ENCODE measurements at places on chromosomes 5 and 9. TPM values are rescaled to one million over a fixed set of nuclear protein-coding genes. Genes with fewer than 3 reads are reported as not detected.

PHF24 gene
- 10.5 TPM for polyA plus RNA-seq

FCN1 gene
- polyA plus RNA-seq, result not detected

CRHBP gene
- polyA plus RNA-seq, result 9.1 TPM

STPG3 gene
- polyA plus RNA-seq, result not detected

ABLIM3 gene
- 4.1 TPM for polyA plus RNA-seq

MYOZ3 gene
- polyA plus RNA-seq, result 0.99 TPM

SETX gene
- polyA plus RNA-seq, result 33.8 TPM

TOR4A gene
- not detected for polyA plus RNA-seq

LAMC3 gene
- not detected for polyA plus RNA-seq

FOXI1 gene
- polyA plus RNA-seq, result not detected

ARHGEF39 gene
- not detected for polyA plus RNA-seq

TMEM174 gene
- polyA plus RNA-seq, result not detected

IFNA2 gene
- polyA plus RNA-seq, result 0.22 TPM

MYOT gene
- 1.7 TPM for polyA plus RNA-seq

BAAT gene
- 0.71 TPM for polyA plus RNA-seq

LIX1 gene
- 5.0 TPM for polyA plus RNA-seq

GRPEL2 gene
- polyA plus RNA-seq, result 16.6 TPM

CYLC2 gene
- not detected for polyA plus RNA-seq

TLE1 gene
- 12.0 TPM for polyA plus RNA-seq

PFDN1 gene
- polyA plus RNA-seq, result 168 TPM

TNFSF15 gene
- polyA plus RNA-seq, result not detected

CDKN2B-AS1 gene
- polyA plus RNA-seq, result 2.5 TPM

ARID3C gene
- not detected for polyA plus RNA-seq

NRG2 gene
- polyA plus RNA-seq, result 0.73 TPM

CFAP77 gene
- polyA plus RNA-seq, result not detected

PSD2 gene
- 243 TPM for polyA plus RNA-seq

ANKRD33B gene
- 4.2 TPM for polyA plus RNA-seq

LYSMD3 gene
- 12.0 TPM for polyA plus RNA-seq

SLC31A2 gene
- 20.0 TPM for polyA plus RNA-seq

ANGPTL2 gene
- polyA plus RNA-seq, result 3.4 TPM

WNK2 gene
- 17.7 TPM for polyA plus RNA-seq

ACSL6 gene
- polyA plus RNA-seq, result 90.7 TPM

Measured in Purkinje cell (primary cell).